ENCODE measurements at places on chromosomes 4 and X.

GRCh38 chrX:68989865-68990606, 161.2 kb downstream of the EFNB1 start:
- DNase-seq, result no peak
- H3K36me3 ChIP-seq, result no peaks in the 10 kb centered on the region
- H3K4me3 ChIP-seq, result no peak overlapping the region
- no peaks in the 10 kb centered on the region for H3K4me1 ChIP-seq
- no peaks in the 10 kb centered on the region for H3K27me3 ChIP-seq

DNA sequence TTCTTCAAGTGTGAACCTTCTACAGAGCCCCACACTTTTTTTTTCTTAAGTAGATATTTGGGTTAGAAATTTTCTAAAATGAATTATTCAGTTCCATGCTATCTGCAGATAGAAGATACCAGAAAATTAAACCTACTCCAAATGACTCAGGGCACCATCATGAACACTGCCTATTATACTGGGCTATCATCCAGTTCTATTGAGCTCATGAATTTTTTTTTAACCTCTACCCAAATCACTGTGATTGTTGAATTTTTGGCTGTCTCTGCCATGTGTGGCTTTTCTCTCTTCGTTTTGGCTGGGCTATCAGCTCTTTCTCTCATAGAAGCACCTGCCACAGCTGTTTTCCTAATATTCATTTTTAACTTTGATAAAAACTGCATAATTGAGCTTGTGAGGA, 31.0 kb upstream of the SLC34A2 start:
- no peak overlapping the region for H3K27ac ChIP-seq
- no peak overlapping the region for H3K4me3 ChIP-seq
- DNase-seq, result no peak
- no peaks in the 10 kb centered on the region for H3K36me3 ChIP-seq
- no peaks in the 10 kb centered on the region for H3K4me1 ChIP-seq

GRCh38 chr4:132169660-132170059, 979.4 kb upstream of the PCDH10 start:
- no peak for DNase-seq
- H3K4me3 ChIP-seq, result no peak overlapping the region
- no peaks in the 10 kb centered on the region for H3K4me1 ChIP-seq
- no peaks in the 10 kb centered on the region for H3K36me3 ChIP-seq

- no peaks in the 10 kb centered on the region for H3K27me3 ChIP-seq
- no peak overlapping the region for H3K4me3 ChIP-seq
- H3K27ac ChIP-seq, result no peak overlapping the region
These were observed 125.2 kb downstream of the ELOVL6 start for GRCh38 chr4:110073053-110073845.

DNA sequence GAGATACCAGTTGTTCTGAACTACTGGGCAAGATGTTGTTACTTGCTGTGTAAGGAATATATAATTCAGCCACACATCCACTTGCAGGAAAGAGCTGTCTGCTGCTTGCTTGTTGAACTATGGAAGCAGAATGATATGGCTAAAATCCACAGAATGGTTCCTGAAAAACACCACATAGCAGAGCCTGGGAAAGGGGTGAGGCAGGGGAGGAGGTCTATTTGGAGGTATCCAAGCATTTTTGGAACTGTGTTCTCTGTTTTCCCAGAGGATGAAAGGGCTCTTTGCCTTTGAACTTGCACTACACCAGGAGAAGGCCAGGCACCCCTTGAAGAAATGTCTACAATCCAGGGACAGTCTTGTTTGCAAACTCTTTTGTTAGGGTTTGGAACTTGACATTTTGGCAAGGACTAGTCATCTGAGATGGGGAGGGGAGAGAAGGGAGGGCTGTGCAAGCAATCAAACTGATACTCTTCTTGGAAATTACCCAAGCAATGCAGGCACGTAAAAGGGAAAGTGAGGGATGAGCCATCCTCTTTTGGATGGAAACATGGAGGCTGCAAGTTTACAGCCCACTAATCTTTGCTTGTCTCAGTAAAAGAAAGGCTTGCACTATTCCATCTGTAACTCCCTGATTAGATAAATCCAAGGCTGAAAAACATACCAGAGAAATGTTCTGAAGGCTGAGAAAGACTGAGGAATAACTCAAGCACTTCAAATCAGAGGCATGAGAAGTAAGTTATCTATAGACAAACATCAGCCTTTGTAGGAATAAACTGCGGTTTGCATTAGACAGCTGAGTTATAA, 141.0 kb downstream of the TSPAN5 start:
- DNase-seq, result no peak
- H3K4me1 ChIP-seq, result peaks cover 17% of the 10 kb centered on the region
- no peak overlapping the region for H3K27ac ChIP-seq
- H3K27me3 ChIP-seq, result no peaks in the 10 kb centered on the region
- no peak overlapping the region for H3K4me3 ChIP-seq
- no peaks in the 10 kb centered on the region for H3K36me3 ChIP-seq
